ENCODE measurements at places on chromosomes 16 and 17. TPM values are rescaled to one million over a fixed set of nuclear protein-coding genes. Genes with fewer than 3 reads are reported as not detected.

- no peak for DNase-seq
These were observed 11.5 kb upstream of the IL34 start for GRCh38 chr16:70634861-70635260.

DNA sequence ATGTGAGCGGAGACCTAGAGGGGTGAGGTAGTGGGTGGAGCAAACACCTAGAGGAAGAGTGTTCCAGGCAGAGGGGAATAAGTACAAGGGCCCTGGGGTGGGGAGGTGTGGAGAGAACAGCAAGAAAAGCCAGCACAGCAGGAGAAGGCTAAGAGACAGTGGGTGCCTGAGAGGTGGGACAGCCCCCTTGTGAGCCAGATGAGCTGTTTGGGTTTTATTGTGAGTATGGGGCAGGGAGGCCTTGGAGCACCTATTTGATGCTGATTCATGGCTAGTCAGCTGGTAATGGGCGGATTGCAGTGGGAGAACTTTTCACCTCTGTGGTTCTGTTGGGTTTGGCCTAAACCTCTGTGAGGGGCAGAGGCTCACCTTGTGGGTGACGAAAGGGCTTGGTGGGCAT is 68.4 kb downstream of the ABCC1 start:
- no peak for DNase-seq

GRCh38 chr17:39923836-39924690 is 3.3 kb downstream of the ORMDL3 start:
- DNase-seq, result no peak

Gene WNT9B
- not detected for total RNA-seq

DNA sequence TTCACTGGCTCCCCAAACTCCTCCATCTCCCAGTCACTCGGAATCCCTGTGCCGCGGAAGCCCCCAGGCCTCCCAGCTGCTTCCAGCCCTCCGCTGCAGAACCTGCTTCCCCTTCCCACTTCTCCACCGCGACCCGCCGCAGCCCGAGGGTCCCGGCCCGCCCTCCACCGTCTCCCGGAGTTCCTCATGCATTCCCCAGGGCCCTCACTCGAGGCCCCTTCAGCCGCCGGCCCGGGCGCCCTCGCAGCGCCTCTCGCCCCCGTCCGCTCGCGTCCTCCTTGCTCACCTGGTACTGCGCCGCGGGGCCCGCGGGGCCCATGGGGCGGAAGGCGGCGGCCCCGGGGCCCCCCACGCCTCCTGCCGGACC is 329 bp downstream of the SMARCD2 start:
- DNase-seq, result peak; percentile 60

GRCh38 chr17:45009676-45010467 is 41.6 kb downstream of the DCAKD start:
- no peak for DNase-seq

Gene KRTAP17-1
- total RNA-seq, result not detected

Measured in SJSA1 (cell line).